ENCODE measurements at places on chromosomes 2 and 18.

DNA sequence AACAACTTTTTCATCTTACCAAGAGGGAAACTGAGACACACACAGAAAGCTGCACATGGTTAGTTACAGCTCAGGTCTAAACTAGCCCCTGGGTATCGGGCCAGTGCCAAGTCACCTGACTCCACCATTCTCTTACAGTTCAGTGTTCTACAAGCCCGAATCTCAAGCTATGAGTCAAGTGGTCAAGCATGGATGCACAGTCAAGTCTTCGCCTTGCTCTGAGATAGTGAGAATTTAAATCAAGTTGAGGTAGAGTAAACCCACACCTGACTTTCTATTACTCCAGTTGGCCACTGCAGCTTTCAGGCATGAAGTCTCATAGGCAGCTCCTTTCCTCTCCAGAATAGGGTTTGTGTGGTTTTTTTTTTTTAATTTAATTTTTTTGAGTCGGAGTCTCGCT lies 34.5 kb upstream of the ARL5A start:
- no peak for DNase-seq

- DNase-seq = no peak
Measured at GRCh38 chr2:46735108-46735691, 180.4 kb downstream of the MCFD2 start.

DNA sequence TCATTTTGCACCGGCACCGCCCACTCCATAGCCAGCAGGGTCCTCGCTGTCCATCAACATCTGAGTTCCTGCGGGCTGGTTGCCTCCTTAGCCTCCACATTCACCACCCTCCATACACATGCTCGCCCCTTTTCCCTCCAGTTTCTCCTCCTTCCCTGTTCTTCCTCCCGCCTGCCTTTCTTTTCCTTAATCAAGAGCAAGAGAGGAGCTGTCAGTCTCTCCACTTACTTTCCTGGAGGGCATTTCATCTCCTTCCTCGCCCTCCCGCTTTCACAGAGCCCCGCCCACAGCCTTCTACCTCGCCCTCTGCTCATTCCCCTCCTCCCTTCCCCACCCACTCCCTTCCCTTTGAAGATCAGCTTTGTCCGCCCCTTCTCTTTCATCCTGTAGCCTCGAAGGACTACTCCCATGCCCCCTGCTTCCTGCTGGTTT lies 13.8 kb upstream of the ZBTB7C start:
- no peak for DNase-seq

GRCh38 chr2:188322569-188323551 lies 31.2 kb downstream of the GULP1 start:
- DNase-seq = no peak

DNA sequence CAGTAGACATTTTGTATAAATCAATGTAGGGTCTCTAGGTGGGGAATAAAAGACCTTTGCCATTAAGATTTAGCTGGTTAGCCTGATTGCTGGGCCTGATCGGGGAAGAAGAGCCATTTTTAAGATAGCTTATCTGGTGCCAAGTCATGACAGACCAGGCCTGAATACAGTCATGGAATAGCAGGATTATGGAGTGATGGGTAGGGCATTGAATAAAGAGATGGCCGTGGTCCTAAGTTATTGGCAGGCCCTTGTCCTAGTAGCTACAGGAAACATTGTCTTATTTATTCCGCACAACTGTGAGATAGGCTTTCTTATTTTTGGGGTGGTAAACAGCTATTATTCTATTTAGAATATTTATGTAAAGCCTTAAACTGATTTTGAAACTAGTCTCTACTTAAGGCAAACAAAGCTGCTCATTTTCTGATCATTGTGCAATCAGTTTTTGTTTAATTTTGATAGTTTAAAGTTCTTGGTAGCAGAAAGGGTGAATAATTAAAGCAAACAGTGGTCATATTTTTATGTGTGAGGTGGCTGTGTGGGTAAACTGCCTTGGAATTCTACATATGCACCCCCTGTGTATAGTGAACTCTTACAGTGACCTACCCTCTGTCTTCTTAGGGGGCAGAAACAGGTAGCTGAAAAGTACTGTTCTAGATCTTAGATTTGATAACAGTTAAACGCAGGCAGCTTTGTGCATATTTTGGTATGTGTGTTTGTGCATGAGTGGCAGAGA lies 22.6 kb downstream of the ZNF236 start:
- no peak for DNase-seq

GRCh38 chr2:155266109-155266508 lies 567.6 kb downstream of the KCNJ3 start:
- no peak for DNase-seq

- DNase-seq = no peak
Measured at GRCh38 chr18:73407506-73407905, 539.7 kb upstream of the NETO1 start.

All from stimulated activated CD8-positive, alpha-beta memory T cell treated with anti-CD3 and anti-CD28 coated beads, Interleukin-7, amount 100 ng/mL, for 24 hours (primary cell).